Activated CD8-positive, alpha-beta T cell treated with anti-CD3 and anti-CD28 coated beads, Interleukin-2, amount 10 ng/mL, durations not matched to agents 7 days and 5 days (primary cell): ENCODE measurements at places on chromosomes 4 and X. TPM values are rescaled to one million over a fixed set of nuclear protein-coding genes. Genes with fewer than 3 reads are reported as not detected.
A peak's percentile ranks its signal among the peaks of the same experiment; 100 is the strongest.

- H3K36me3 ChIP-seq = no peaks in the 10 kb centered on the region
- H3K4me3 ChIP-seq = no peak overlapping the region
- no peaks in the 10 kb centered on the region for H3K4me1 ChIP-seq
- no peak for DNase-seq
- no peak overlapping the region for H3K27ac ChIP-seq
Observed at GRCh38 chr4:14091966-14092365, 464.4 kb upstream of the BOD1L1 start.

- DNase-seq = no peak
- no peak overlapping the region for H3K27ac ChIP-seq
- H3K36me3 ChIP-seq = peaks cover 2% of the 10 kb centered on the region
- peaks cover 2% of the 10 kb centered on the region for H3K4me1 ChIP-seq
Observed at GRCh38 chrX:143634309-143634662, 1.6 kb downstream of the SLITRK4 start.

GRCh38 chr4:2248044-2248780 is 6.3 kb upstream of the HAUS3 start:
- H3K27ac ChIP-seq = no peak overlapping the region
- H3K36me3 ChIP-seq = no peaks in the 10 kb centered on the region
- peak; percentile 14 for DNase-seq
- H3K27me3 ChIP-seq = peaks cover 4% of the 10 kb centered on the region
- no peak overlapping the region for H3K4me3 ChIP-seq

- H3K27ac ChIP-seq = no peak overlapping the region
- H3K4me1 ChIP-seq = no peaks in the 10 kb centered on the region
- peaks cover 4% of the 10 kb centered on the region for H3K27me3 ChIP-seq
- no peak overlapping the region for H3K4me3 ChIP-seq
- DNase-seq = no peak
Observed at GRCh38 chr4:36432586-36432985, 151.2 kb downstream of the DTHD1 start.

GRCh38 chr4:112859456-112860184 is 189.8 kb upstream of the ANK2 start:
- no peak overlapping the region for H3K4me3 ChIP-seq
- no peaks in the 10 kb centered on the region for H3K36me3 ChIP-seq
- no peak overlapping the region for H3K27ac ChIP-seq
- no peaks in the 10 kb centered on the region for H3K4me1 ChIP-seq
- H3K27me3 ChIP-seq = peaks cover 5% of the 10 kb centered on the region

DNA sequence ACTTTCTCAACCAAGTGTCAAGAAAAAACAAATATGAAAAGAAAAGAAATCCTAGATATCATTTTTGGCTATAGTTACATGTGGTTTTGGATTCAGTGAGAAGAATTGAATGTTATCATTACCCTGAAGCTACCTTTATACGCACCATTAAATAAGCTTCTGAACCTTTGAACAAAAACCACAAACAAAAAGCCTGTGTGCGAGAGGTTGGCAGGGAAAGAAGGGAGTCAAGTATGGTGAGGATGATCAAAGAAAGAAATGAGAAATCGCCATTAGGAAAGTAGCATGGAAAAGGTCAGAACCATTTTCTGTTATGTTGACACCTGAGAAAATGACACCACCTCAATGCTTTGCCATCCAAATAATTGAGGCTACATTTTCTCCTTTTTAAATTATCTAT is 1.2 kb upstream of the SLC7A11 start:
- H3K4me1 ChIP-seq = peaks cover 24% of the 10 kb centered on the region
- no peaks in the 10 kb centered on the region for H3K27me3 ChIP-seq
- no peak overlapping the region for H3K4me3 ChIP-seq
- no peak overlapping the region for H3K27ac ChIP-seq
- no peak for DNase-seq

DNA sequence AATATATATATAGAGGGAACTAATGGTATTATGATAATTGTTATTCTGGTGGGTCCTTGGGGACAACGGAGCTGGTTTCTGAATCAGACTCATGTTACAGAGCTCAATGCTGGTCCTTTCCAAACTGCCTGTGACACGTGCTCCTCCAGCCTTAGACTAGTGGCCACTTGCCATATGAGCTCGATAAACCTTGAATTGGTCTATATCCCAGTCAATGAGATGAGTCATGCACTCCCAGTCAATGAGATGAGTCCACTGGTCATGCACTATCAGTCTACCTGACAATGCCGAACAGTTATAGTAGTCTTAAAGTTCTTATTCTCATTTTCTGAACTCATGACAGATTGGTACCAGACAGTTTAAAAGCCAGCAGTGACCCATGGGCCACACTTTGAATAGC is 325.2 kb downstream of the LDB2 start:
- H3K27me3 ChIP-seq = no peaks in the 10 kb centered on the region
- no peak overlapping the region for H3K27ac ChIP-seq
- no peak overlapping the region for H3K4me3 ChIP-seq
- no peaks in the 10 kb centered on the region for H3K4me1 ChIP-seq

DNA sequence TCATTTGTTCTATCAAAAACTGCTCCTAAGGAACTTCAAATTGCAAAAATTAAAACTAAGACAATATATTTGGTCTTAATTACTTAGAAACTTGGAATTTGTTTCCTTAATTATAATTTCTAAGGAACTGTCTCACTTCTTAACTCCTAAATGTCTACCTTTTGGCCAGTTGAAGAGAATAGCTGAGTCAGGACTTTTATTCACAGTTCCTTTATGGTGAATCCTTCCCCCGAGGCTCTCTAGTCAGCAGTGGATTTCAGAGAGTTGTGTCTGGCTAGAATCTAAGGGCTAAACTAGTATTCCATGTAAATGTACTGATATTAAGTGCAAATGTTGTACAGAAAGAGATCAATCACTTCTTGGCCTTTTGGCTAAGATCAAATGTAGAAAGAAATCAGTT is 69.3 kb downstream of the AMMECR1 start:
- no peak for DNase-seq
- H3K27ac ChIP-seq = no peak overlapping the region
- no peak overlapping the region for H3K4me3 ChIP-seq
- H3K36me3 ChIP-seq = peaks cover 6% of the 10 kb centered on the region

- H3K4me1 ChIP-seq = no peaks in the 10 kb centered on the region
- H3K36me3 ChIP-seq = no peaks in the 10 kb centered on the region
- no peaks in the 10 kb centered on the region for H3K27me3 ChIP-seq
- no peak overlapping the region for H3K4me3 ChIP-seq
Observed at GRCh38 chr4:120517966-120518365, 404.6 kb downstream of the PRDM5 start.

DNA sequence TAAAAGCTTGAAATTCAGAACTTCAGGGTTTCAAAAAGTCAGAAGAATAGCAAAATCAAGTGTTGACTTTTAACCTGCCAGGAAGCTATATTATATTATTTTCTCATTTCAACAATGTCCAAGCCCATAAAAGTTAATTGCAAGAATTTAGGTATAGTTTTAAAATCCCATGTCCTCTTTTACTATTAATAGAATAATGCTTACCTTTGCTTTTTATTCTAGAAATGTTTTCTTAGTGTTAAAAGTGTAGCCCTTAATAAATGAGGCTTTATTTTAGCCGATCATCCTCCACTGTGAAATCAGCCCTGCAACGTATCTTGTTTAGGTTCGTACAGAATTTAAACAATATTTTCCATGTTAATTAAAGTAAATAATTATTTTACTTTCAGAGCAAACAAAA is 31.5 kb downstream of the TMA16 start:
- H3K4me3 ChIP-seq = no peak overlapping the region
- peaks cover 38% of the 10 kb centered on the region for H3K36me3 ChIP-seq
- DNase-seq = no peak
- H3K27ac ChIP-seq = no peak overlapping the region
- no peaks in the 10 kb centered on the region for H3K4me1 ChIP-seq

DNA sequence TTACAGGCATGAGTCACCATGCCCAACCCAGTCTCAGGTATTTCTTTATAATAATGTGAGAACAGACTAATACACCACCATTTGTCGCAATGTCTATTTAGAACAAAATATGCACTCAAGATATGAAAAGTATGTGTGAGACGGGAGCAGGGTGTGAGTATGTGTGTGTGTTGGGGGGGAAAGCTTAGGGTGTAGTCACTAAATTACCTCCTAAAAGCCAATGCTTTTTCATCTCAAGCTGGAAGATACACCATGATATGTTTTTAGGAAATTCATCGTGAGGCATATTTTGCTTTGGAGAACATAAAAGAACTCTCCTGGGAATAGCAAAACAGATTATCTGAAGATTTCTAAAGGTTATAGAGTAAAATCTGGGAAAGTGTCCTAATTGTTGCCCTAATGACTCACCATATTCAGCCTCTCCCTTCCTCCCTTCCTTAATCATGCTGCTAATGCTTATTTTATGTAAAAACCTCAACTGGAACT is 262.7 kb downstream of the PDHA2 start:
- no peak overlapping the region for H3K4me3 ChIP-seq
- H3K27ac ChIP-seq = no peak overlapping the region
- no peak for DNase-seq

GRCh38 chrX:132367314-132367713 is 121.5 kb downstream of the MBNL3 start:
- H3K4me1 ChIP-seq = no peaks in the 10 kb centered on the region
- no peak overlapping the region for H3K4me3 ChIP-seq
- no peak for DNase-seq
- H3K27ac ChIP-seq = no peak overlapping the region
- H3K36me3 ChIP-seq = no peaks in the 10 kb centered on the region

GRCh38 chr4:8760561-8760960 is 111.1 kb downstream of the HMX1 start:
- H3K27me3 ChIP-seq = no peaks in the 10 kb centered on the region
- H3K4me3 ChIP-seq = no peak overlapping the region
- H3K36me3 ChIP-seq = no peaks in the 10 kb centered on the region
- no peak for DNase-seq

DNA sequence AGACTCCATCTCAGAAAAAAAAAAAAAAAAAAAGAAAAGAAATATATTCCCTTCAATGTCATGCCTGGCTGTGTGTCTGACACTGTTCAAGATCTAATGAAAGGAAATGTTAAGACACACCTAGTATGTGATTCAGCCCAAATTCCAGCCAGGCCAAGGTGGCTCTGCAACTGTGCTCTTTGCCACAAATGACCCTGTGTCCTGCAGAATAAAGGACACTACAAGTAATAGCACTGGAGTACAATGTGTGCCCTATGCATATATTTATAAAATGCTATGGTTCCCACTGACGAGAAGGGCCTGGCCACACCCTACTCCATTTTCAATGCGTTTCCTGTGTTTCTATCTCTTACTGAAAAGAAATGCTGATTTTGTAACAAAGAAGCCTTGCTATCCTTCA is 98.0 kb upstream of the SORBS2 start:
- H3K27me3 ChIP-seq = no peaks in the 10 kb centered on the region
- H3K27ac ChIP-seq = no peak overlapping the region
- no peak for DNase-seq
- no peaks in the 10 kb centered on the region for H3K36me3 ChIP-seq
- H3K4me3 ChIP-seq = no peak overlapping the region

DNA sequence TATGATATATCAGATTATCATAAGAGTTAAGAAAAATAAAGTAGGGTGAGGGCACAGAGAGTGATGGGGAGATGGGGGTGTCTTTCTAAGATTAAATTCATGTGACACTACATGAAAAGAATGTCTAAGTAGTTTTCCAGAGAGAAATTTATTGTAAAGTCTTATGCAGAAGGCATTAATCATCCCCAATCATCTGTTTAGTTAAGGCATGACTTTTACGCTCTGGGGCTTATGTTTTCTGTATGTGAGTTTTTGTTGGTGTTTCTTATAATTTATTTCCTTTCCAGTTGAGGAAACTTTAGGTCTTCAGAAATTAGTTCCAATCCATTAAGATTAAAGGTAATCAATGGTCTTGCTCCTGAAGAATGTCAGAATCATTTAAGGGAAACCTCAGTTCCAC is 383.0 kb upstream of the GALNT7 start:
- H3K4me1 ChIP-seq = no peaks in the 10 kb centered on the region
- H3K4me3 ChIP-seq = no peak overlapping the region
- no peaks in the 10 kb centered on the region for H3K36me3 ChIP-seq
- no peak for DNase-seq
- H3K27ac ChIP-seq = no peak overlapping the region

DNA sequence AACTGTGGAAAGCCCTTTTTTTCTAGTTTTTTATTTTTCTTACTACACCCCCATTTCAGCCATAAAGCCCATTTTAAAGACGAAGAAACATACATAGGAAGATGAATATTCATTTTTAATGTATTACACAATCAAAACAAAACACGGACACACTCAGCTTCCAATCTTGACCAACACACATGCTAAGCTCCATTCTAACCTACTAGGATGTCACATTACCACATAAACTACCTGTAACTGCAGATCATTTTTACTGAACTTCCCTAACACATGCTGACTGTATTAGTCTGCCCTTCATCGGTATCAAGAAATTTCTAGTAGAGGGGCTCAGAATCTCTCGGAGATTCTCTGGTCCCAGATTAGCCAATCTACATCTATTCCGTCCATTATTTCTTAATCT is 1.8 kb downstream of the CCNI start:
- peaks cover 33% of the 10 kb centered on the region for H3K36me3 ChIP-seq
- no peak for DNase-seq
- no peak overlapping the region for H3K27ac ChIP-seq
- no peaks in the 10 kb centered on the region for H3K27me3 ChIP-seq
- no peak overlapping the region for H3K4me3 ChIP-seq

GRCh38 chrX:95156566-95156965 is 1482.6 kb downstream of the FAM133A start:
- DNase-seq = no peak
- H3K4me1 ChIP-seq = no peaks in the 10 kb centered on the region
- no peaks in the 10 kb centered on the region for H3K36me3 ChIP-seq
- no peaks in the 10 kb centered on the region for H3K27me3 ChIP-seq
- H3K27ac ChIP-seq = no peak overlapping the region

DNA sequence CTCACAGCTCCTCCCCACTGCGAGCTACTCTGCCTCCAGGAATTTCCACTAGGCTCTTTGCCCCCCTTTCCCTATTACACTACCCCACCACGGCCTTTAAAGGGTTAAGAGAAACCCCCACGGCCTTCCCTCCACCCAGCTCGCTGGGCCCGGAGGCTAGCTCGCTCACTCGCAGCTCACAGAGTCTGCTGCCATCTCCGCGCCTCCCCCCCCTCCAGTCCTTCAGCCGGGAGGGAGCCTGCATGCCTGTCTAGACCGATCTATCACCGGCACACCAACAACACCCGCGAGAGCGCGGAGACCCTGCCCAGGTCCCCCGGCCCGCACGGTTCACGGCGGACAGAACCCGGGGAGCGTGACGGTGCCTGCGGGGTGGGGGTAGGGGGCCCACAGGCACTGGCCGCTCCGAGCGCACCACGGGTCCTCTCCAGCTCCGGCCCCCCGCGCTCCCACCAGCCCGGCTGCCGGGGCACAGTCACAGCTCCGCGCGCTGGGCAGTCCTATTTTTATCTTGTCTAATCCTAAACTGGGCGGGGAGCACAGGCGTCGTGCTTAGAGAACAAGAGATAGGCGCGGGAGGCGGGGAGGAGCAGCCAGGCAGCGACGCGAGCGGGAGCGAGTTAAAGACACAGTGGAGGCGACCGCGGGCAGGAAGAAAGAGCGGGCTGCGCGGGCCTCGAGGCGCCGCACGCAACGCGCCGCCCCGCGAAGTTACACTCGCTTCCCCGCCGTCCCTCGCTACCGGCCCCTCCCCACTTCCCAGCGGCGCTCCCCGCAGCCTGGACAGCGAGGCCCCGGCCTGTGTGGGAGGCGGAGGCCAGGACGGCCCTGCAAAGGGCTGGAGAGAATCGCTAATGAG is 3.5 kb downstream of the BCOR start:
- H3K27ac ChIP-seq = peak overlapping the region; percentile 85
- peaks cover 36% of the 10 kb centered on the region for H3K4me1 ChIP-seq
- peak; percentile 57 for DNase-seq

FREM3 gene
- total RNA-seq = not detected

ITGB1BP2 gene
- 5.5 TPM for total RNA-seq

UGT2B15 gene
- total RNA-seq = not detected

MAOA gene
- total RNA-seq = not detected

SMIM10 gene
- 0.71 TPM for total RNA-seq

PHEX gene
- total RNA-seq = 0.24 TPM

SLC25A43 gene
- total RNA-seq = 7.8 TPM

PCDH18 gene
- not detected for total RNA-seq

CT55 gene
- total RNA-seq = not detected

LEF1 gene
- 205 TPM for total RNA-seq
